ENCODE measurements at places on chromosomes 4 and X. TPM values are rescaled to one million over a fixed set of nuclear protein-coding genes. Genes with fewer than 3 reads are reported as not detected.

DNA sequence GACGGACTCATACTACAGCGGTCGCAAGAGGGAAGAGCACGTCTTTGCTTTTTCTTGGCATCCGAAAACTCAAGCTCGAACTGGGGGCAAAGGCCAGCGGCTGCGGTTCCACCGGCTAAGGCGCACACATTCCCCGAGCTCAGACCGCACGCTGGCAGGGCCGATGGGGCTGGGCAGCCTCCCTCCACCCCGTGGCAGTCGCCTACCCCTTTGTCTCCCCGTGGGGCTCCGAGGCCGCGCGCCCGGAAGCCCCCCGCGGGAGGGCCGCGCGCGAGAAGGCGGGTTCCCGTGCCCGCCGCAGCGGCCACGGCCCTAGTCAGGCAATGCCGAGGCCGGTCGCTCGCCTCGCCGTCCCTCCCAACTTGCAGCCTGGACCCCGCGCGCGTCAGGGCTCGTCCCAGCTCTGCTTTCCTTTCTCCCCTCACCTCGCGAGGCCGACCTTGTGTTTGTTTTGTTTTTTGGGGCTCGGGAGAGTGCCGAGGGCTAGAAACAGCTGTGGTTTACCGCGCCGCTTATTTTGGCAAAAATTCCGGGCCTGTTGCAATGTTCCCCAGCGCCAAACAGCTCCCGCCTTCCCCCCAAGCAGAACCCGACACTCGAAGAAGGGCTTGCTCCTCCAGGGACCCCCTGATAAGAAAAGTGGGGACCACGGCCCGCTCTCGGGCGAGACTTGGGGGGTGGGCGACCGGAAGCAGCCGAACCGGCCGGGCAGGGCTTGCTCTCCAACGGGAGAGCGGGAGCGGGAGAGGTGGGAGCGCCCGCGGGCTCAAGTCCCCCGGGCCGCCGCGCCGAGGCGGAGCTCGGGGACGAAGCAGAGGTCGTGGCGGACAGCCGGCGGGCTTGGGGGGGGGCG lies 561 bp upstream of the N4BP2 start:
- H3K27ac ChIP-seq, result peak overlapping the region; percentile 97
- no peak for DNase-seq
- peak overlapping the region; percentile 72 for H3K4me3 ChIP-seq
- no peaks in the 10 kb centered on the region for H3K27me3 ChIP-seq
- no peaks in the 10 kb centered on the region for H3K36me3 ChIP-seq
- peaks cover 11% of the 10 kb centered on the region for H3K4me1 ChIP-seq

DNA sequence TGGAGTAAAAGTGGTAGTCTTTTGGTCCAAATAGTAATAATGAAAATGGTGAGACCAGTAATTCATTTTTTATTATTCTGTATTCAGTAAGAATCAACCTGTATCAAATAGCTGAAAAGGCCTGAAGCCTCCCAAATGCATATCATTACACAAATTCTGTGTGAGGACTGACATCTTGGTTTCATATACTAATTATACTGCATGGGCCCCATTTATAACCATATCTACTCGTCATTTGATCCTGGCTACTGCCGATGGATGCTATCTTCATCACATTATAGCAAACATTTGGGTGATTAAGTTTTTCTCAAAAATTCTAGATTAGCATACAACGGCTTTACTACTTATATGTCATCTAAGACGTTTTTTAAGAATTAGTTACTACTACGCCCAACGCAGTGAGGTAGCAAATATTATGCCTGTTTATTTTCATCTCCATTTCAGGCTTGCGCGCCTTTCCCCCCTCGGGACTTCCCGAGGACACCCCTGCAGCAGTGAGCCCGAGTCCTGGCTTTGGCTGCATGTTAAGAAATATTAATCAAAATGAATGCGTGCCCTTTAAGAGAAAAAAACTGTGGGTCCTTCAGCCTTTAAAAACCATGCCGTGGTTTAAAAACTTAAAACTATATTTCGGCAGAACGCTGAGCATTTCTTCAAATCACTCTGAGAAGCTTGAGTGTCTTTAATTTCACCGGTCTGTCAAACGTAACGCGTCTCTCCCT lies 814 bp upstream of the MMAA start:
- H3K4me3 ChIP-seq, result peak overlapping the region; percentile 89
- no peaks in the 10 kb centered on the region for H3K27me3 ChIP-seq
- H3K27ac ChIP-seq, result peak overlapping the region; percentile 98
- no peaks in the 10 kb centered on the region for H3K36me3 ChIP-seq
- peak; percentile 66 for DNase-seq

- H3K36me3 ChIP-seq, result no peaks in the 10 kb centered on the region
- H3K27me3 ChIP-seq, result no peaks in the 10 kb centered on the region
- H3K27ac ChIP-seq, result no peak overlapping the region
- H3K4me1 ChIP-seq, result no peaks in the 10 kb centered on the region
Observed at GRCh38 chrX:108246304-108246954, 154.9 kb downstream of the ATG4A start.

DNA sequence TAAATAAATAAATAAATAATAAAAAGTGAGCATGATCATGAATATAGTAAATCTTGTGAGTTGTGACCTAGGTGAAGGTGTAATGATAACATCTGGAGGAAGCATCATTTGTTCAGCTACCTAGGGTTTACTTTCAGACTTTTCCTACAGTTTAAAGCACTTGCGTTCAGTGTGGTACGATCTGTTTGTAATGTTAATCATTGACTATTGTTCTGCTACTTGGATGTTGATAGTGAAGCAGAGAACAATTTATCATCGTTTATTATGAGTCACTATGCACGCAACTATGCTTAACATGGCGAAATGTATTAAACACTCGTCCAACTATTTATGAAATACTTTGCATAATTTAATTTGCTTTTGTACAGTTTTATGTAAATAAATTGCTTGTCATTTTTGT lies 426.2 kb downstream of the PCDH7 start:
- peaks cover 19% of the 10 kb centered on the region for H3K36me3 ChIP-seq
- no peaks in the 10 kb centered on the region for H3K4me1 ChIP-seq
- H3K27me3 ChIP-seq, result no peaks in the 10 kb centered on the region
- H3K27ac ChIP-seq, result no peak overlapping the region
- no peak overlapping the region for H3K4me3 ChIP-seq
- no peak for DNase-seq

DNA sequence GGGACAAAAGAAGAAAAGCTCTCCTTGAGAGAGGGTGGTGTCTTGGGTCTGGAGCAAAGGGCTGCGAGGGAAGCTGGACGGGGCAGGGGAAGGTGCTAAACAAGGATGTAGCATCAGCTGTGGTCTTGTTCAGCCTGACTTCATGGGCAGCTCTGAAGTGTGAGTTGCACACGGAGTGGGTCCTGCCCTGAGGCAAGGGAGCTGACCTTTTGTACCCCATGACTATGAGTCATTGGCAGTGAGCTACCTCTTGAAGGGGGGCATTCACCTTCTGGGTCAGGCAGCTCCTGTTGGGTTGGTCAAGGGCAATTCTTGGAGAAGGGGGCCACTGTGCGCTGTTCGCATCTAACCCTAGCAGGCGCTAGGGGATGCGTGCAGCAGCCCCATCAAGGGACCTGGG lies 151.8 kb downstream of the SMIM20 start:
- H3K4me1 ChIP-seq, result no peaks in the 10 kb centered on the region
- no peak overlapping the region for H3K27ac ChIP-seq
- H3K36me3 ChIP-seq, result no peaks in the 10 kb centered on the region
- no peaks in the 10 kb centered on the region for H3K27me3 ChIP-seq

- no peak overlapping the region for H3K4me3 ChIP-seq
- no peak overlapping the region for H3K27ac ChIP-seq
- H3K36me3 ChIP-seq, result no peaks in the 10 kb centered on the region
- no peak for DNase-seq
- no peaks in the 10 kb centered on the region for H3K4me1 ChIP-seq
Observed at GRCh38 chr4:110247591-110247990, 49.2 kb upstream of the ELOVL6 start.

GRCh38 chrX:375181-376036 lies 11.3 kb downstream of the PPP2R3B start:
- no peak overlapping the region for H3K4me3 ChIP-seq
- no peaks in the 10 kb centered on the region for H3K36me3 ChIP-seq
- no peak for DNase-seq
- no peak overlapping the region for H3K27ac ChIP-seq

DNA sequence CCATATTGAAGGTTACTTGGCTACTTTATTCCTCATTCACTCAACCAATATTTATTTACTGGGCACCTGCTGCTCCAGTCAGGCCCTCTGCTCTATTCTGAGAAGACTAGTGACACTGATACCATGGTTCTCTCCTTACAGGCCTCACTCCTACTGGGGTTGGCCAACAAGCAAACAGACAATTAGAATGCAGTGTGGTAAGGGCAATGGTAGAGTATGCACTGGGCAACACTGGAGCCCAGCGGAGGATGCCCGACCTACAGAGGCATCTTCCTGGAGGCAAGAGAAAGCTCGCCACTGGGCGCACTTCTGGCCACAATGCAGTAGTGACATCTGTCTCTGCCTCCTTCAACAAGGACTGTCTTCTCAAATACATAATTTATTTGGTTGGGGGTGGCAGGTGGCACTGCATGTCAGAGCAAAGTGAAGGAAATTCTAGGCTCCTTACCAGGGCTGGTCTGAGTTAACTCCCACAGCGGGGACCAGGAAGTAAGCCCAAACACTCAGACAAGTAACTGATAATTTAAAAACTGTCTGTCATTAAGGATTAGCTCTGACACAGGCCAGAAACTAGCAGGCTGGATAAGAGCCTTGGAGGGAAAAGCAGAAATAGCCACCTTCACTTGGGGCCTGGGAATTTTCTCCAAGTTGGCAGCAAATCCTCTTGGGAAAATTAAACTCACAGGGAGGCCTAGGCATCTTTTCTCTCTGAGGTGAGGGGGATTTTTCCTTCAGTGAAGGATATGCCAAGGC lies 150.7 kb upstream of the EOLA2 start:
- H3K4me3 ChIP-seq, result no peak overlapping the region
- no peaks in the 10 kb centered on the region for H3K36me3 ChIP-seq
- no peaks in the 10 kb centered on the region for H3K27me3 ChIP-seq
- H3K27ac ChIP-seq, result no peak overlapping the region

DNA sequence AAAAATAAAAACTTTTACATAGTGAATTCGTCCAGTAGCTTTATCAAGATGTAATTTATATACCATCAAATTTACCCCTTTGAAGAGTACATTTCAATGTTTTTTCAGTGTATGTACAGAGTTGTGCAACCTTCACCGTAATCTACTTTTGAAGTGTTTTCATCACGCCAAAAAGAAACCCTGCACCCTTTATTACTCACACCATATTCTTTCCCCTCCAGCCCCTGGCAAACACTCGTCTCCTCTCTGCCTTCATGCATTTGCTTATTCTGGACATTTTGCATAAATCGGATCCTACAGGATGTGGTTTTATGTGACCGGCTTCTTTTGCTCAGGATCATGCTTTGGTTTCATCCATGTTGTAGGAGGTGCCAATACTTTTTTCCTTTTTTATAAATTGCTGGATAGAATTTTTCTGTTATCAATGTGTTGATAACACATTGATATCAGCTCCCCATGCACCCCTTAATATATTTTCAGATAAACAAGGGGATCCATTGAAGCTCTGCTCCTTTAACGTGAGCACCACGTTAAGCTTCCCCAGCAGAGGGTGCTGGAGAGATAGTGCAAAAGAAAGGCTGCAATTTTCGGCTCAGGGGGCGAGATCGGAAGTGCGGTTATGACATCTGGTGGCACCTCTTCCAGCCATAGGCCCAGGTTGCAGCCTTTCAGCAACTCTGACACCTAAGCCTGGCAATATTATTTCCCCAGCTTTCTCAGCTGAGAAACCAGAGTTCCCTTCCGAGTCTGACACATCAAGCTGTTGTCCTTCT lies 100.1 kb upstream of the VCX3B start:
- H3K4me1 ChIP-seq, result no peaks in the 10 kb centered on the region
- no peaks in the 10 kb centered on the region for H3K27me3 ChIP-seq
- H3K36me3 ChIP-seq, result no peaks in the 10 kb centered on the region
- H3K27ac ChIP-seq, result no peak overlapping the region
- no peak for DNase-seq

The SUPT20HL1 gene
- 1.7 TPM for total RNA-seq

The ADH1B gene
- 650 TPM for total RNA-seq

The MGST2 gene
- 34.4 TPM for total RNA-seq

The PRR32 gene
- not detected for total RNA-seq

All from ascending aorta (tissue), 2 donors.